Iris pigment epithelial cell (primary cell): ENCODE measurements at places on chromosomes 6 and 20.

DNA sequence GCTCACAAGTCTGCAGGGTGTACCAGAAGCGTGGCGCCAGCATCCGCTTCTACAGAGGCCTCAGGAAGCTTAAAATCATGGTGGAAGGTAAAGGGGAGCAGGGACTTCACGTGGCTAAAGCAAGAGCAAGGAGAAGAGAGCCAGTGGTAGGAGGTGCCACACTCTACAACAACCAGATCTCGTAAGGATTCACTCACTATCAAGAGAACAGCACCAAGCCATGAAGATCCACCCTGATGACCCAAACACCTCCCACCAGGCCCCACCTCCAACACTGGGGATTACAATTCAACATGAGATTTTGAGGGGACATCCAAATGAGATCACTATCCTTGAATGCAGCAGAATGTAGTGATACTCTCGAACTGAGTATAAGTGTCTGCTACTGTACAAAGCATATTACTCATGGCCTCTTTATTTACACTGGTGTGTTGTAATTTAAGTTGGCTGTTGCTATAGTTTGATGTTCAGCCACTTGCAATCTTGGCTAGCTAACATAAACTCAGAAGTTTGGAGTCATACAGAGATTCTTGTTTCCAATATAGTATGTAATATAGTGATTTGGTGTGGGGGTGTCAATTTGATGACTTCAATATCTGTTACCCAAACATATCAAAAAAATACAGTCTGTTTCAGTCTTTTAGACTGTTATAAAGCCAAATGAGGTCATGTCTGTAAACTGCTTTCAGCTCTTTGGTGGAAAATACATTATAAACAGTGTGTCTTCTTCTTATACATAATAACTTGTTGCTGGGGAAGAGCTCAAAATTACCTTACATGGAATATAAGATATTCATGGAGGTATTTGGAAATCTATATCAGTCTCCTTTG lies 39.4 kb upstream of the MYLIP start:
- DNase-seq: peak; percentile 57

DNA sequence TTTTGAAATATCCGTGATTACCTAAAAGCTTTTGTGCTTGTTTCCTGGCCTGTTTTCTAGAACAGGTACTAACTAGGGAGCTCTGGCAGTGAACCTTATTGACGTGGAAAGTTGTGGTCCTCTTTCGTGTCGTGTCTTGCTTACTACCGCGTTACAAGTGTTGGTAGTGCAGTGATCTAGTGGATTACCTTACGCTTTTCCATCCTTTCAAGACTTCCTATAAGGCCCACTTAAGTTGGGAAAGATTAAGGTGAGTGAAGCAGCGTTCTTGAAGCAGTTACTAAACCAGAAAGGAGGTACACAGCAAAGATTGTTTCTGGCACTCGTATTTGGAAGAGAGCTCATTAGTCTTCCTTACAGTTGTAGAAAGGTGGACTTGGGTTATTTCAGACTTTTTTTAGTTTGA lies 1.9 kb downstream of the PNRC1 start:
- DNase-seq: peak; percentile 35

GRCh38 chr20:57076152-57076652 lies 190.2 kb downstream of the BMP7 start:
- peak; percentile 23 for DNase-seq

DNA sequence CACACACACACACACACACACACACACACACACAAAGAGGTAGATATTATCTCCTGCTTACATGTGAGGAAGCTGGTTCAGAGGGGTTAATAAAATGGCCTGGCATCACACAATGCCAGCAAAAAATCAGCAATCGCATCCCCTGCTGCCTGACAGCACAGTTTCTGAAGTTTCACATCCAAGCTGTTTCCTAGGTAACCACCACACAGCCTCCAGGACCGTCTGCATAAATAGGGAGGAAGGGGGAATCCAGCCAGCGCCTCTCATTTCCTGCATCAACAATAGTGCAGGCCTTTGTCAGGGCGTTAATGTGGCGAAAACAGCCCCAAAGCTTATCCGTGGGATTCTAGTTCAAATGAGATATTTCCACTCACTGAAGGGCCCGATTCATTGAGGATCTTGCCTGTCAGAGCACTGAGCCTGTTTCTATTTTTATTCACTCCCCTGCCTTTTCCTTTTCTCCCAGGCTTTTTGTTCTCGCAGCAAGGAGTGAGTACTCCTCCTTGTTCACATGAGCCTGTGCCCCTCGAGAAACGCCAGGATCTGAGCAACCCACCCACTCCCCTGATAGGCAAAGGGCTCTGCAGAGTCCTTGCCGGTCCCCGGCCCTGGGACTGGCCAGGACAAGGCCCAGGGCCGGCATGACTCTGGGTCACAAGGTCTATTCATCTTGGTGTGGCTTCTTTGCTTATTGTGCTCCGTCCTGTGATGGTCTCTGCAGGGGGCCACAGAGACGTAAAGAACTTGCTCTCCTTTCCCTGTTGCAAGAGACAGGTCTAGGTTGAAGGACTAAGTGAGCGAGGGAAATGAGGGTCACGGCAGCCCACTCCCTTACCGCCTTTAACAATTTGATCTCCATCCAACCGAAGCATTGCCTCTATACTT lies 32.7 kb downstream of the TUBB2B start:
- no peak for DNase-seq

GRCh38 chr6:146682919-146683318 lies 84.1 kb downstream of the ADGB start:
- no peak for DNase-seq

GRCh38 chr6:130269969-130270635 lies 47.4 kb upstream of the SAMD3 start:
- DNase-seq: no peak

GRCh38 chr6:98137391-98137790 lies 697.0 kb upstream of the POU3F2 start:
- DNase-seq: no peak
